ENCODE measurements at places on chromosomes 13 and 19.

DNA sequence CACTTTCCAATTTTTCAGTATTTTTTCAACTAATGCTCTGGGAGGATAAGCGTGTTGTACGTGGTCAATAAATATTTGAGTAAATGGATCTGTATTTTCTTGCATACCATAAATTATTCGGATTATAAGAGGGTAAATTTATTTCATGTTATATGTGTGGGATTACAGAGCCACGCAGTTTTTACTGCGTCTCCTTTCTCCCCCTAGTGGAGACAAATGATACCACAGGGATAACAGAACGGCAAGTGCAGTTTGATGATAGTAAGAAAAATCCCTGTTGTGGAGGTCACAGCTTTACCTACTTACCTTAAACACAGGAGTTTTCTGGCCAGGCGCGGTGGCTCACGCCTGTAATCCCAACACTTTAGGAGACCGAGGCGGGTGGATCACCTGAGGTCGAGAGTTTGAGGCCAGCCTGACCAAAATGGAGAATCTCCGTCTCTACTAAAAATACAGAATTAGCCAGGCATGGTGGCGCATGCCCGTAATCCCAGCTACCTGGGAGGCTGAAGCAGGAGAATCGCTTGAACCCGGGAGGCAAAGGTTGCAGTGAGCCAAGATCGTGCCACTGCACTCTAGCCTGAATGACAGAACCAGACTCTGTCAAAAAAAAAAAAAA, 16.8 kb downstream of the MBD3L2B start:
- no peak for DNase-seq

DNA sequence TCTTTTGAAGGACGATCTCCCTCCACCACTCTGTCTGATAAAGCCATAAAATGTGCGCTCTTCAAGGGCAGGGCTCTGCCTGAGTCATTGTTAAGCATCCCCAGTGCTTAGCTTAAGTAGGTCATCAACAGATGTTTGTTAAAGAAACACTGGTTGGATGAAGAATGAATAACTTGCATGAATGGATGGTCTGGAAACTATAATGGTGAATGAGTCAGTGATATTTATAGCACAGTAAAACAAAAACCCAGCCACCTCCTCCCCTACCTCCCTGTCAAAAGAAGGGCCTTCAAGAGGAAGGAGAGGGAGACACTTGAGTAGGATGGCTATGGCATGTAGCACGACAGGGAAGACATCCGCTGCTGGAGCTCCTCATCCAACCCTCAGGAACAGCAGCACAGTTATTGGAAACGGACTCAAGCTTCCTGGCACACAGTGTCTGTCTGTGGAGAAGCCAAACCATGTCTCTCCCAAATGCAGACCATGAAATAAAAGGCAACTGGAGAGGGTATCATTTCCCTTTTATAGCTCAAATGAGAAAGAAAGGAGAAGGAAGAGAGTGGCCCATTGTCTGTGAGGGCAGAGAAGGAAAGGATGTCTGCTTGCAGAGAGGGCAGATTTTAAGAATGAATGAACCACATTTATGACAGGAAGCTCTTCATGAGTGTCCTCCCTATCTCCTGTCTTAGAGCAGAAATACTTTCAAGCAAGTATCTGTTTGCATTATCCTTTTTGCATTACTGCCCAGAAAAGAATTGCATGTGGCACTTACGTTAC, 183.5 kb upstream of the UBL3 start:
- no peak for DNase-seq

GRCh38 chr13:95926231-95926630, 127.0 kb downstream of the UGGT2 start:
- peak; percentile 38 for DNase-seq

GRCh38 chr13:40061466-40062450, 406.3 kb downstream of the COG6 start:
- DNase-seq, result no peak

- DNase-seq, result no peak
Measured at GRCh38 chr19:51803967-51804366, 9.0 kb downstream of the FPR3 start.

GRCh38 chr13:26867451-26868091, 107.0 kb upstream of the GPR12 start:
- peak; percentile 39 for DNase-seq

GRCh38 chr13:59790626-59791025, 373.1 kb downstream of the DIAPH3 start:
- no peak for DNase-seq

- DNase-seq, result no peak
Measured at GRCh38 chr19:43101950-43102349, 19.4 kb upstream of the PSG2 start.

- no peak for DNase-seq
Measured at GRCh38 chr13:22090106-22090505, 419.2 kb downstream of the FGF9 start.

GRCh38 chr13:84025824-84026223, 143.6 kb upstream of the SLITRK1 start:
- DNase-seq, result no peak

GRCh38 chr19:36113894-36114720, 568 bp downstream of the POLR2I start:
- no peak for DNase-seq

- DNase-seq, result no peak
Measured at GRCh38 chr13:41742917-41743552, 217.9 kb downstream of the VWA8 start.

DNA sequence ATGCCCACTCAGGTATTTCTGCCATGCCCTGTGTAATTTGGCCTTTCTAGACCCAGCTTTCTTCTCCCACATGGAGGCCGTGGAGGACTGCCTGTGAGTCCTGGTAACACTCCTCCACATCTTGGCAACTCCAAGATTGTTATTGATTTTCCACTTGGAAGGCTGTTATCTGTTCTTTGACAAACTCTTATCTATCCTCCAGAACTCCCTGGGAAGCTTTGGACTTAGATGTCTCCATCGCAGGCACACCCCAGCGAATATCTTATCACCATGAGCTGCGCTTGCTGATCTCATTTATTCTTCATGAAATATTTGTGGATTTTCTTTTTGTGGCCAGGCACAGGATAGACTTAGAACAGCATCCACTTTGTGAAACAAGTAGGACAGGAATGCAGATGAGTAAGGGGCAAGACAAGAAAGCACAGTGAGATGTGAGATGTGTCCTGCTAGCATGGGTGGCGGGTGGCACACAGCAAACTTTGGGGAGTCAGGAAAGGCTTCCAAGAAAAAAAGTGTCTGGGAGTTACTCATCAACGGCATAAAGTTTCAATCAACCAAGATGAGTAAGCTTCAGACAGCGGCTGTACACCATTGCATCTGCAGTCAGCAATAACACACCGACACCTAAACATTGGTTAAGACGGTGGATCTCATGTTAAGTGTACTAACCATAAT, 84.5 kb upstream of the IRS2 start:
- DNase-seq, result no peak

DNA sequence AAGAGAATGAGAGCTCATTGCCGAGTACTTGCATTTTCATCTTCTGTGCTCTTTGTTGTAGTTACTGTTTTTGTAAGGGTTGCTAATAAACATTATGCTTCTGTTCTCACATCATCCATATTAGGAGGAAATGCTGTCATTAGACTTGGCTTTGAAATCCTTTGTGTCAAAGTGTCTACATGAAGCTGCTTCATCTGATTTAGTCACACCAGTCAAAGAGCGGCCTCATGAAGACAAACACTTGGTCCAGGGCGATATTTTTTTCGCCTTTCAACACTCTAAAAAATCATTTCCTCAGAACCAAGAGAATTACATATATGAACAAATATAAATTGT, 105.0 kb downstream of the SPRY2 start:
- DNase-seq, result no peak

DNA sequence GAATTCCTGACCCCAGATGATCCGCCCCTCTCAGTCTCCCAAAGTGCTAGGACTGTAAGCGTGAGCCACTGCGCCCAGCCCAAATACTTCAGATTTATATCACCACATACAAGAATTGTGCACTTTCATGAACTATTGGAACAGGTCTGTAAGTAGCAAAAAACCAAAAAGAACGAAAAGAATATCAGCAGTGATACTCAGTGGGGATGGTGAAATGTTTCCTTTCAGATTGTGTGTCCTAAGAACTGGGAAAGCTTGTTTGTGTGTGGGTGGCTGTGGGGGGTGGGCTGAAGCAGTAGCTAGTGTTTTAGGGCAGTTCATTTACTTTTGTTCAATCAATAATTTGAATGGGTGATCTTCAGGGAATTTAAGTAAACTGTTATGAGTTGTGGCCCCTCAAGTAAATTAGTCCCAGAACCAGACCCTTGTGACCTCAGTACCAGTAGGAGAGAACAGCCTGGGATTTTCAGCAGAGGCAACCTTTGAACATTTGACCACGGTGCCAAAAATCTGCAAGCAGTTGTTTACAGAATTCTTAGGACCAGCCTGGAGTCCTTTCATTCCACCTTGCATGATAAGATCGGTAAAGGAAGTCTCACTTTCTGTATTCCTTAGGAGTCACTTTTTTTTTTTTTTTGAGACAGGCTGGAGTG, 106.6 kb downstream of the LRCH1 start:
- no peak for DNase-seq

GRCh38 chr19:10468133-10468532, 35.0 kb downstream of the KEAP1 start:
- DNase-seq, result no peak

- DNase-seq, result no peak
Measured at GRCh38 chr19:44204772-44205171, 7.6 kb upstream of the ZNF227 start.

- DNase-seq, result no peak
Measured at GRCh38 chr19:5031231-5032100, 62.6 kb downstream of the KDM4B start.

DNA sequence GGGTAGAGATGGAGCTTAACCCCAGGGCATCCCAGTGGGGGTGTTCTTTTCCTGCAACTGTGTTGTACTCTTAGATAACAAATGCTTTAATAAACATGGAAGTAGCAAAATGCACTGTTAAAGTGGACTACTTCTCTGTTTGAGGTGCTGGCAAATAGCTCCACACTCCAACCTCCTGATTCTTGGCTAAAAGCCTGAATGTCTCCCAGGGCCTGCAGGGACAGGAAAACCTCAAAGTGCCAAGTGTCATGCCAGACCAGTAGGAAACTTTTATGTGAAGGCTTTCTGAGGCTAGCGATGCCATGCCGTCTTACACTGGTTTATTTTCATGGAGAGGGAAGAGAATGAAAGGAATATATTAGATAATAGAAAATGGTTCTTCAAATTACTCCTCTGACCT, 6.8 kb downstream of the FREM2 start:
- no peak for DNase-seq

- no peak for DNase-seq
Measured at GRCh38 chr13:35793823-35794222, 317.3 kb upstream of the MAB21L1 start.

DNA sequence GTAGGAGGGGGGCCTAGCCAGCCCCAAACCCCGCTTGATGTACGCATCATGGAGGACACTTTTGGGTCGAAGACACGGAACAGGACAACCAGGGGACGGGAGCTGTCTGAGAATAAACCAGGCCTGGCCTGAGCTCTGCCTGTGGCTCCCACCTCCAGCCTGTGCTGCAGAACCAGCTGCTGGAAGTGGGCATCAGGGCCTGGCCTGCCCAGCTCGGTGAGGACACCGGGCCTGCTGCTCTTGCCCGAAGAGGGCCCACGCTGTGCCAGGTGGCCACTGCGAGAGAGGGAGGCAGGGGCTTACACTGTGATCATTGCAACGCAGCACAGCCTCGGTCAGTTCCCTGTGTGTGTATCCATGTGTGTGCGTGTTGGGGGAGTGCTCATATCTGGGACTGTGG, 34.6 kb downstream of the CEBPG start:
- no peak for DNase-seq

- DNase-seq, result no peak
Measured at GRCh38 chr19:53555352-53555751, 17.4 kb downstream of the ZNF331 start.

DNA sequence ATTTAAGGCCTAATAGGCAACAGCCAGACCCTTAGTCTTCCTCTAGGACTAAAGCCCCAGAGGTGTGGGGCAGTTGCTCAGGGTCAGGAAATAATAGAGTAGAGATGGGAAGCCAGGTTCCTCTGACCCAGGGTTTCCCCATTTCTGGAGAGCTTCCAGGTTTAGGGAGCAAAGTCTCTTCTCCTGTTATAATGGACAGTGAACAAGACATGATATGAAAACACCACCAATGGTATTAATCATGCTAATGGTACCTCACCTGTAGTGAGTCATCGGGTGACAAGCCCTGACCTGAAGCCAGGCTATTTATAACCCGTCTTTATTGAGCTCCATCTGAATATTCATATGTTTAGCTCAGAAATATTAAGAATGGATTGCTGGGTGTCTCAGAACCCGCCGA, 24.6 kb downstream of the BICRA start:
- DNase-seq, result no peak

GRCh38 chr19:7435586-7435985, 53.2 kb downstream of the PEX11G start:
- no peak for DNase-seq

GRCh38 chr19:6011794-6012193, 33.9 kb upstream of the RANBP3 start:
- DNase-seq, result no peak

DNA sequence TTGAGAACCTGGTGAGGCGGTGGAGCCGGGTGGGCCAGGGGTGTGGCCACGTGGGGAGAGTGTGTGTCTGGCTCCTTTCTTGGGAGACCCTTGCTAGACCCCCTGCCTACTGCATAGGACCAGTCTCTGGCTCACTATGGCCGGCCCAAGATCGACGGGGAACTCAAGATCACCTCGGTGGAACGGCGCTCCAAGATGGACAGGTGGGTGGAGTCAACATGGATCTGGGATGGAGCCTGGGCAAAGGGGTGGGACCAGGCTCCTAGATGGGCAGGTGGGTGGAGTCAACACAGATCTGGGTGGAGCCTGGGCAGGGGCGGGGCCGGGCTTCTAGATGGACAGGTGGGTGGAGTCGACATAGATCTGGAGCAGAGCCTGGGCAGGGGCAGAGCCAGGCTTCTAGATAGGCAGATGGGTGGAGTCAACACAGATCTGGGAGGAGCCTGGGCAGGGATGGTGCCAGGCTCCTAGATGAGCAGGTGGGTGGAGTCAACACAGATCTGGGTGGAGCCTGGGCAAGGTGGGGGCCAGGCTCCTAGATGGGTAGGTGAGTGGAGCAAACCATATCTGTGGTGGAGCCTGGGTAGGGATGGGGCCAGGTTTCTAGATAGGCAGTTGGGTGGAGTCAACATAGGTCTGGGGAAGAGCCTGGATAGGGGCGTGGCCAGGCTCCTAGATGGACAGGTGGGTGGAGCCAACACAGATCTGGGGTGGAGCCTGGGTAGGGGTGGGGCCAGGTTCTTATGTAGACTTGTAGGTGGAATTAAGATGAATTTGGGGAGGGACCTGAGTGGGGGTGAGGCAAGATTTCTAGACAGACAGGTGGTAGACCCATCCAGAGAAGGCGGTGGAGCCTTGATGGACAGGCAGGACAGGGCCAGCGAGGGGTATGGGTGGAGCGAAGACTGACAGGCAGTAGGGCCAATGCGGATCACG, 56.5 kb downstream of the VAV1 start:
- no peak for DNase-seq

- no peak for DNase-seq
Measured at GRCh38 chr19:35026418-35026817, 3.9 kb upstream of the SCN1B start.

DNA sequence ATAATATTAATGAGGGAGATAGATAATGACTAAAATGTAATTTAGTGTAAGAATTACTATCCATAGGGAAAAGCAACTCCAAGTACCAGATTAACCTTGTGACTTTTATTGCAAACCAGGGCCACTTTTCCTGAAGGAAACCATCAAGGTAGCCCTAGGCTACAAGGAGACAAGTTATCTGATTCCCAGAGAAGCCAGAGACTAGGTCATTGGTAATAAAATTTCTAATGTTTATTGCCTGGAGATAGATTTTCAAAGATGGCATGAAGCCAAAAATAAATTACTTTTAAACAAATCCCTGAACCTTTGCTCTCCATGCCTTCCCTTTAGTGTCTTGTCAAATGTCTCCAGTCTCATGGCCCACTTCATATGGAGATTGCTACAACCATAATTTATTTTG, 610.1 kb upstream of the SLC10A2 start:
- DNase-seq, result no peak
